ENCODE measurements at places on chromosomes 2 and 18.

DNA sequence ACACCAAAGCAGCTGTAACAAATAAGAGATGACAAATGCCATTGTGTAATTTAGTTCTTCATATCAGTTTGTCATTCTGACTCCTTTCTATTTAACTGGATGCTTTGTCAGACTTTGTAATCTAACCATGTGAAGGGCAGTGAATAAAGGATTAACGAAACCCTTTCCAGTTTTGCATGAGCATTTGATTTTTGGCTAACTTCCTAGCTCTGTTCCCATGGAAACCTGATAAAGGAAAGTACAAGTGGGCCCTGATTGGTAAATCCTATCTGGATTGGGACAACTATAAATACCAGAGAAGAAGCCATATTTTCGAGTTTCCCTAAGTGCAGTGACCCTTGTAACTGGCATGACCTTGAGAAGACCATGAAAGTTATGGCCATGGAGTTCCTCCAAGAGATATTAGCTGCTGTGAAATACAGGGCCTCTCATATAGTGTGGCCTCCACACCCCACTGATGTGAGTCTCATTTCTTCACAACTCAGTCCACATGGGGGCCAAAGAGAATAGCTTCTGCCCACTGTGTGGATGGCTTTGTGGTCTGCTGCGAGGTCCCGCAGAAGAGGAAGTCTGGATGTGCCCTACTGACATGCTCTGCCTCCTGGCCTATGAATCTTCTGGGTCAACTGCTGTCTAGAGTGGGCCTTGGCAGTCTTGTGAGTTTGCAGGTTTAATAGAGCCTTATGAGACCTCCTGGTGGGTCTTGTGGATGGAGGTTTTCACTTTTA is 38.2 kb upstream of the CYP1B1 start:
- peak; percentile 89 for DNase-seq

GRCh38 chr2:27959496-27959895 is 69.0 kb downstream of the BABAM2 start:
- DNase-seq, result peak; percentile 74

- DNase-seq, result peak; percentile 58
Observed at GRCh38 chr18:59661891-59662701, 35.1 kb downstream of the CCBE1 start.

DNA sequence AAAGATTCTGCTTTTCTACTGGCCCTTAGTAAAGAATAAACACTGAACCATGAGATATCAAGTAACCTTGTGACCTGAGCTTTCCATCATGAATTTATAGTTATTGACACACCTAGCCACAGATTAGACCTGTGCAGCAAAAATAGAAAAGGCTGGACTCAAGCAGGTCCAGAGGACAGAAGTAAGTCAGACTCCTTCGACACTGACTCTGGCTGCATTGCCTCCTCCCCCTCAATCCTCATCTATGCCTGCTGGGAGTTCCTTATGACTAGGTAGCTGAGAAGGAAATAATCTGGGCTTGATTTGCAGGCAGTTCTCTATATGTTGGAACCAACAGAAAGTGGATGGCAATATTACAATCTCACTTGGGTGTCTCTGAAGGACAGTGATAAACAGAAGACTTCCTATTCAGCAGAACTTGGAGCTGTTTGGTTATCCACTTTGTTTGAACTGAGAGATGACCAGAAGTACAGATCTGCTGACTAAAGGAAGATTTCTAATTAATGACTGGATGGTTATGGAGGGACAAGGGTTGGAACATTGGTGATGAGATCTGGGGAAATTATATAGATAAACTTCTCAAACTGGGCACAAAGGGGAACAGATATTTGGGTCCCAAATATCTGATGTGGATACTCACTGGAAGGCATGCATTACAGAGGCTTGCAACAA is 39.4 kb downstream of the ARID5A start:
- DNase-seq, result no peak

DNA sequence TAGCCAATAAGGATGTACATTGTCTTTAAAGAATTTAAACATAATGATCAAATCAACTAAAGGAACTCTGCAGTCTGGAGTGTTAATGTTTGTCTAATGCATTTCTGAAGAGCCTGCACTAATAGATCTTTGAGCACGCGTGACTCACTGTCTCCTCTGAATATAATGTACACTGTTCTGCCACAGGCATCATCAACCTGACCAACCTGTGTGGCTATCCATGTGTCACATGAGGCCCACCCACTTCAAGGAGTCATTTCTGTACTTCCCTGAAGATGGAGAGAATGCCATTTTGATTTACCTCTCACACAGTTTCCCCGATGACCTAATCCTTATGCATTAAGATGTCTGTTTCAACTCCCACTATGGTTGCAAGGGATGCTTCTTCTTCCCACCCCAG is 434.0 kb upstream of the SPHKAP start:
- DNase-seq, result no peak

DNA sequence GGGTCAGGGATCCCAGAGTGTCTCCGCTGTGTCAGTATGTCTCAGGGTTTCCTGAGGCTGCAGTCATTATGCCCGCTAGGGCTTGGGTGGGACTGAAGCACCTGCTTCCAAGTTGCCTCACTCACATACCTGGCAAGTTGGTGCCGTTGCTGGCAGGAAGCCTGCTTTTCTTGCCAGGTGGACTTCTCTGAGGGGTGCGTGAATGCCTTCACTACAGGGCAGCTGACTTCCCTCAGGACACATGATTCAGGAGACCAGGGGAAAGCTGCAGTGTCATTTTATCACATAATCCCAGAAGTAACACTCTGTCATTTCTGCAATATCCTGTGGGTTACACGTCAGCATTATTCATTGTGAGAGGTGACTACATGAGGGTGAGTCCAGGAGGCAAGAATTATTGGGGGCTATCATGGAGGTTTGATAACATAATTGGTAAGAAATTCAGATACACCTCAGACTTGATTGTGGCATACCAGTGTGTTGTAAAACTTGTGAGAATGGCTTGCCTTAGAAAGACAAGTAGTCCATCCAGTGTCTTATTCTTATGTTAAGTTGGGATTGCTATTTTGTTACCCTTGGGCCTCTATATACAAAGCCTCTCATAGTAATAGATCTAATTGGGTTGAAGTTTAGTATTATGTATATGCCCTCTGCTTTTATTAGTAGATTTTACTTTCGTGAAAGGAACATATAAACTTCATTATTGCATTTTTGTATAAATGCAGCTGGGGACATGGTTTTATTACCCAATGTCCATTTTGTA is 44.1 kb downstream of the NEDD4L start:
- DNase-seq, result no peak

All from choroid plexus epithelial cell (primary cell).